ENCODE measurements at places on chromosomes 3 and 15.

DNA sequence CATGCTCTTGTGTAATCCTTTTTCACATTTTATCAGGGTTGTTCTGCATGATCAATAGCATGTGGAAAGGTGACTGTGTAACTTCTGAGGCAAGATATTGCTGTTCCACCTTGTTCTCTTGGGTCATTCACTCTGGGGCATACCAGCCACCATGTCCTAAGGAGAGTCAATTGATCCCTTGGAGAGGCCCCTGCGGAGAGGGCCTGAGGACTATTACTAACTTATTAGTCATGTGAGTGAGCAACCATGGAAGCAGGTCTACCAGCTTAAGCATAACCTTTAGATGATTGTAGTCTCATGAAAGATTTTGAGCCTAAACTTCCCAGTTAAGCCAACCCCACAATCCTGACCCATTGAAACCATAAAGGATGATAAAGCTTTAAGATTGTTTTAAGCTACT is 22.0 kb upstream of the COL6A5 start:
- DNase-seq: no peak

GRCh38 chr15:56774356-56774755 is 41.0 kb upstream of the ZNF280D start:
- DNase-seq: no peak

DNA sequence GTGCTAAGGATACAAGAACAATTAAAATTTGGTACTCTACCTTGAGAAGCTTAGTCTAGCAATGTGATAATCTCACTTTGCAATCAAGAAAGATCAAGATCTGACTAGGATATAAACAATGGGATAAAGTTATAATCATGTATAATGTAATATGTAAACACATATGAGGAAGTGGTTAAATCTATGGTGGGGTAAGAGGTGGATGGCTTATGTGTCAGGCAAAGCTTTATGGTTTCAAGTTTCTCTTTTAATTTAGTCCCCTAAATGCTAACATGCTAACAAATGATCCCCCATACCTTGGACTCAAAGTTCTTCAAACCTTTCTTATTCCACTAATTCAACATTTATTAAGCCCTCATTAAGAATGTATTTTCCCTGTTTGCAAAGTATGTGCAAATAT is 2.5 kb downstream of the RSL24D1 start:
- no peak for DNase-seq

DNA sequence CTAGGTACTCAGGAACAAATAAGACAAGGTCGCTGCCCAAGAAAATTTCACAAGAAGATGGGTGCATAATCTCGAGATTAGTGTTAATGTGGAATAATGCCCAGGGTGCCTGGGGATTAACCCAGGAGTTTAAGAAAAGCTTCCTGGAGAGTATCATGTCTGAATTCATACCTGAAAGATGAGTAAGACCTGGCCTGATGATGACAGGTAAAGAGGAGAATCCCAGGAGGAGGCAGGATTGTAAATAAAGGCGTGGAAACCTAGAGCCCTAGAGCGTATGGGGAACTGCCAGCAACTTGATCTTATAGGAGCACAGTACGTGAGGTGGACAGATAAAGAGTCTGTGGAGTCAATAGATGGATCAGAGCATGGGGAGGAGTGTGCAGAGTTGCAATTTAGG is 43.0 kb downstream of the ARRDC4 start:
- no peak for DNase-seq

GRCh38 chr15:58392141-58392540 is 39.6 kb upstream of the LIPC start:
- DNase-seq: no peak

- no peak for DNase-seq
Observed at GRCh38 chr3:58999134-58999773, 50.6 kb downstream of the CFAP20DC start.

- no peak for DNase-seq
Observed at GRCh38 chr15:67349634-67350033, 95.0 kb downstream of the IQCH start.

GRCh38 chr3:12961697-12962036 is 111.6 kb downstream of the IQSEC1 start:
- DNase-seq: no peak

- DNase-seq: no peak
Observed at GRCh38 chr3:185732782-185733181, 92.1 kb downstream of the IGF2BP2 start.

DNA sequence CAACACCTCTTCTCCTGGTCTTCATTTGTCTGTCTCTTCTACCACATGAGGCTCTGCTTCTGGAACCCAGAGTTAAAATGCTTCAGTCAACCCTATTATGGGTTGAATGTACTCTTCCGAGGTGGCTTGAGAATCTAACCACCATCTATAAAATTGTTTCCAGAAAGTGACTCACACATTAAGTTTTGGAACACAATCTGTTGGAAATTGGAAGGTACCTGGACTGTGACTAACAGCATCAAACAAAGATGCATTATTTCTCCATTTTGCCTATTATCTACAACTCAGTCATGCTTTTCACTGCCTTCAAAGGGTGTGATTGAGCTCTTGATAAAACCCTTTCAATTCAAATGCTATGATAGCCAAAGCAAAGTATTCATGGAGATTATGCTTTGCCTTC is 499.0 kb upstream of the SEMA6D start:
- no peak for DNase-seq

- DNase-seq: no peak
Observed at GRCh38 chr3:183202004-183202722, 39.6 kb upstream of the LAMP3 start.

GRCh38 chr3:59451800-59452746 is 402.2 kb upstream of the CFAP20DC start:
- no peak for DNase-seq

DNA sequence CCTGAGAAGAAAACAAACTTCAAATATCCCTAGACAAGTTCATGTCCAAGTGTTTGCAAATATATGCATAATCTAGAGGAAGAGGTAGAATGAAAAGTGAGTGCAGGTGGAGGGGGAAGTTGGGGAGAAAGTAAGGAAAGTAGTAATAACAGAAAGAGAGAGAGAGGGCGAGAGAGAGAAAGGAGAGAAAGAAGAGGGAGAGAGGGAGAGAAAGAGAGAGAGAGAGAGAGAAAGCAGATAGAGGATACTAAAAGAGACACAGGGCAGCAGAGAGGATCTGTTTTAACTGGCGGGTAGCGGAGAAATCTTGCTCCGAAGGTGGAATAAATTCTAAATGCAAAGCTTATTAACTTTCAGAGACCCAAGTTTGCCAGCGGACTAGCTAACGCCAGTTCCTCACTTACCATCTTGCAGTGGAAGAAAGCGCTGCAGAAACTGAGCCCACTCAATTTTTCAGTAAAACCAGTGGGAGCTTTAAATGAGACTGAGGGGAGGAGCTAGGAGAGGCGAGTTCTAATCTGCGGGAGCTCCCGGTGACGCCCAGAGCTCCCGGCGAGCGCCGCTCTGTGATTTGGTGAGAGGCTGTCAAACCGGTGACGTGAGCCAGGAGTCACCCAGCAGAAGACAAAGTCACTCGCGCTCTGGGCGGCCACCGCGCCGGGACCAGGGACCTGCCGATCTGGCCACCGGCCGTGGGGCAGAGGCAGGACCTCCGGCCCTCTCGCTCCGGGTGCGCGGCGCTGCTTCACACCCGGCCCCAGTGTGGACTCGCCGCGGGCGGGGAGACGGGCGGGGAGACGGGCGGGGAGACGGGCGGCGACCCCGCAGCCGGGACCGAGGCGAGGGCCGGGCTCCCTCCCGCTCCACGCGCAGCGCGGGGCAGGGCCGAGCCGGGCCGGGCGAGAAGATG is at the start of gene GMNC:
TSS of gene GMNC (minus strand) at position 486 of the 910 bp plus-strand sequence. CDS start at position 407, 79 bp downstream.
- DNase-seq: peak; percentile 10

DNA sequence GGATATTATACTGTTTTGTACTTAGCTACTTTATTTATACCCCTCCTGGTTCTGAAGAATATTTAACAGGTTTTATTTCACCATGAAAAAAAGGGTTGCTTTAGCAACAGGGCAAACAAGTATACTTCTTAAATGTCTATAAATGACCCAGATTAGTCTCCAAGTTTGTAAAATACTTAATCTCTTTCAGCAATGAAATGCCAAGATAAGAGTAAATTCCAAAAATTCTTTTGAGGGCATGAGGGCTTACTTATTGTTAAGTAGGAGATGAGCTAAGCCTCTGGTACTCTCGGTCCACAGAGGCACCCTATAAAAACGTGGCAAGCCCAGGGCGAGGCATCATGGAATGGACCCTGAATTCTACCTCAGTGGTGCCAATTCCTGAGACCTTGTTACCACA is 264.8 kb upstream of the NSMCE3 start:
- no peak for DNase-seq

DNA sequence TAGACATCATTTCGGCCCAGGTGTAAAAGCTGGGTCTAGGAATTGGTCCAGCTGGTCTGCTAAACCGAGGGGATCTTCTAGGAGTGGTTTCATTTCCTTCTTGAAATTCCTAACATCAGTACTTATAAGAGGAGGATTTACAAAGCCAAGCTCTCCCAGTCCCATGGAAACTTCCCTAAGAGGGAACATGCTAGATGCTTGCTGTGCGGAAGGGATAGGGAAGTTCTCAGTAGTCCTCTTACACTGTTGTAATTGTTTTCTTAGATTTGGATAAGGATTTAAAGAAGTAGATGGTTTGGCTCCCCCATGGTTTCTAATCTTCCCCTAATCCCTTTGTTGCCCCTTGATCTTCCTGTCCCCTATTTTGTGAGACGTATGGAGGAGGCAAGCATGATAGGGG is 89.7 kb upstream of the XCR1 start:
- no peak for DNase-seq

DNA sequence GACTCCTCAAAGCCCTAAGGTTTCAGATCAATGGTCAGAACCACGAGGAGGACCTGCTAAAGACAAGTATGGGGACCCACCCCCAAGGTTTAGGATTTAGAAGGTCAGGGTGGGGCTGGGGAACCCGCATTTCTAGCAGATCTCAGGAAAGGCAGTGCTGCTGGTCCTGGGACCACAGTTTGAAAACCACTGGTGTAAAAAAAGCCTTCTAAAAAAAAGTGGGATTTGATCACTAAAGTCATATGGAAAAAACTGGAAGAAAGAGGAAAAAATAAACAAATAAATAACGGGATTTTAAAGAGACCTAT is 832 bp downstream of the SLC41A3 start:
- DNase-seq: no peak

DNA sequence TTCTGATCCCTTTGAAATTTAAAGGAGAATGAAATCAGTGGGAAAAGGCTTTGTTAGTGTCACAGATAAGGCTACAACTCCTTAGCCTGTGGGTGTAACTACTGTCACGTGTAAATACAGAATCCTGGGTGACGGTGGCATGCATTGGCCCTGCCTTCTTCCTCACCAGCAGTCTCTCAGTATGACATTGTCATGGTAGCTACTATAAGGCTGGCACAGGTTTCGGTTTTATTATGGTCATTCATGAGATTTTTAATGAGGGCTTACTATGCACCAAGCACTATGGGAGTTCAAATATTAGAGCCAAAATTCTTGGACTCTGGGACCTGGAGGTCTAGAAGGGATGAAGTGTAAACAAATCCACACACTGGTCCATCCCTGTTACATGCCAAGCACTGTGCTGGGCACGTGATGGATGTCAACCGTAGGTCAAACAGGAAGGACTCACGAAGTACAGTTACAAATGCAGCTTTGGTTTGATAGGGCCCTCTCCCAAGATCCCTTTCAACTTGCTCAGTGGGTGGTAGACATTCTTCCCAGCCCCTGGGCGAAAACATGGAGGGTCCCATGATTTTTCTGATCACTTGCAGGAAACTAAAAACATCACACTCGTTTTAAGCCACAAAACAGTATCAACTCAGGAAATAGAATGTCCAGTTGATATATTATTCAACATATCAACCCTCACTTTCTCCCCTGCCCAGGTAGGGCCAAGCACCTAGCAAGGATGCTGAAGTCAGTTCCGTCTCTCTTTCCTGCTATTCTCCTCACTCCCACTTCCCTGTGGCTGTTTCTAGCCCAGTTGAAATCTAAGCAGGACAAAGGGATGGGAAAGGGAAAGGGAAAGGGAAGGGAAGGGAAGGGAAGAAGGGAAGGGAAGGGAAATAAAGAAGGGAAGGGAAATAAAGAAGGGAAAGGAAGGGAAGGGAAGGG is 25.3 kb downstream of the BFSP2 start:
- no peak for DNase-seq

DNA sequence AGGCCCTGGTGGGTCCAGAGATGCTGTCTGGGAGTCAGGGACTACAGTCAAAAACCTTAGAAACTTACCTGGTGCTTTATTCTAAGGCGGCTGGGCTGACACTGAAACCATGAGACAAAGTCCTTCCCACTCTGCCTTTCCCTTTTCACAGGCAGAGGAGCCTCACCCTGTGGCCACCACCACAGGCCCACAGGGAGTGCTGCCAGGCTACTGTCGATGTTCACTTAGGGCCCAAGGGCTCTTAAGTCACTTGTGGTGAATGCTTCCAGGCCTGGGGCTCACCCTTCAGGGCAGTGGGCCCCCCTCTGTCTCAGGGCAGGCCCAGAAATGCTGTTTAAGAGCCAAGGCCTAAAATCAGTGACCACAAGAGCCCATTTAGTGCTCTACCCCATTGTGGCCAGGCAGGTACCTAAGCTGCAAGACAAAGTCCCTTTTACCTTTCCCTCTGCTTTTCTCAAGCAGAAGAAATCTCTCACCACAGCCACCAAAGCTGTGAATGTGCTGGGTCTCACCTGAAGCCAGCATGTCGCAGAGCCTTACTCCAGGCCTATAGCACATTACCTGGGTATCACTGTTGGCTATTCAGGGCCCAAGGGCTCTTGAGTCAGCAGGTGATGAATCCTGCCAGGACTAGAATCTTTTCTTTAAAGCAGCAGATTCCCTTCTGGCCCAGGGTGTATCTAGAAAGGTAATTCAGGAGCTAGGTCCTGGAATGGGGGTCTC is 39.5 kb upstream of the GOLGA6B start:
- DNase-seq: no peak

GRCh38 chr3:37136067-37136466 is 38.3 kb downstream of the LRRFIP2 start:
- DNase-seq: no peak

DNA sequence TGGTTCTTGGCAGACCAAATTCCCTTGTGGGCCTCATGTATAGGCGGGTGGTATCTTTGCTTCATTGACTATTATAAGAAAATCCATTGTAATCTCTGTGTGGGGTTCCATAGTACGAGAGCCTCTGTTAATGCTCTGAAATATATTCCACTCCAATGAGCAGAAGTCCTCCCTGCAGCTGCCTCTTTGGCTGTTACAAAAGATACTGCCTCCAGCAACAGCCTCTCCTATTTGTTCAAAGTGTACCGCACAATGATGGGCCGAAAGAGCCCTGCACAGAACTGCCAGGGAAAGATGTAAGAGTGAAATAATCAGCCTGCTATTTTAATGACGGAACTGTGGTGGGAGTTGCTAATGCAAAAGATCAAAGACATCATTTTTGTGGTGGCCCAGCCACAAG is 48.9 kb downstream of the GRK7 start:
- DNase-seq: no peak

Measured in stimulated activated CD4-positive, alpha-beta T cell treated with anti-CD3 and anti-CD28 coated beads, Interleukin-15, amount 100 ng/mL, for 1 hour (primary cell).